ENCODE measurements at places on chromosomes 5 and 9.
A peak's percentile ranks its signal among the peaks of the same experiment; 100 is the strongest.

GRCh38 chr5:2029206-2029605 lies 146.5 kb upstream of the IRX4 start:
- DNase-seq = no peak

DNA sequence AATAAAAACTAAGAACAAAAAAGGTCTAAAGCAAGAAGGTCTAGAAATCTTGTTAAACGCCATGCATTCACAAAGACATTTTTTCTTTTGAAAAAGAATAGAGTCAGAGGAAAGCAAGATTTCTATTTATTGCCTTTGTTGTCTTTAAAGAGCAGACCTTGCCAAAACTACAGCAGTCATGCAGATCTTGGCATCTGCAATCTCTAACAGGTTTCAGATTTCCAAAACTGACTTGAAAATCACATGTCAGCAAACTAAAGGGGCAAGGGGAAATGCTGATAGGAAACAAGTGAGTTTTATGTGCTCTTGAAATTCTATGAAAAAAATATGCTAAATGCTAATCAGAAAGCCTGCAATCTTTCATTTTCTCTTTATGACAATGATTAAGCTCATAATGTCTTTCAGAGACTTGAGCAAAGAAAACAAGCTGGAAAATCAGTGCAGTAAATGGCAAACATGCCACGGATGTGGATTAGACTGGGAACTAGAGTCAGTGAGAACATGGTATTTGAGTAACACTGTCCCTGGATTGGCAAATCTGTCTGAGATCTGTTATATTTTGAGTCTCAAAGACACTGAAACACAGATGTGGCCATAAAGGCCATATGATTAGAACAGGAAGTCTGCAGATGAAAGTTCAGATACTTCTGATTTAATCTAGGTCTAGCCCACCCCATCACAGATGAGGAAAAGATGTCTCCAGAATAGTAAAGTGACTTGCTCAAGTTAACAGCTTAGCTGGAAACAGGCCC lies 361.4 kb upstream of the RPS23 start:
- DNase-seq = no peak

DNA sequence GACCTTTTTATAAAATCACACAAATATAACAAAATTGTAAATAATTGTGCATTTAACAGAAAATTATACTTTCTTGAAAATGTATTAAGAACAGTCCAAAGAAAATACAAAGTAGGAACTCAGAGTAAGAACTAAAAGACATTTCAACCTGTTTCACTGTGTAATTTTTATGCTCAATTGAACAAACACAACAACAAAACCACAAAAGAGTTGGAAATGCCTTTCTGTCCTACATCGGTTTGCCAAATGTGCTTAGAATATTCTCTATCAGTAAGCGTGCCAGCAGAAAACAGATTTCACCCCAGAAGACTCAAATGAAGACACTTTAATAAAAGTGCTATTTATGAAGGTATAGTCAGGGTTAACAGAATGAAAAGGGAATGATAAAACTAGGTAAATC lies 592.1 kb downstream of the PRELID2 start:
- DNase-seq = no peak

DNA sequence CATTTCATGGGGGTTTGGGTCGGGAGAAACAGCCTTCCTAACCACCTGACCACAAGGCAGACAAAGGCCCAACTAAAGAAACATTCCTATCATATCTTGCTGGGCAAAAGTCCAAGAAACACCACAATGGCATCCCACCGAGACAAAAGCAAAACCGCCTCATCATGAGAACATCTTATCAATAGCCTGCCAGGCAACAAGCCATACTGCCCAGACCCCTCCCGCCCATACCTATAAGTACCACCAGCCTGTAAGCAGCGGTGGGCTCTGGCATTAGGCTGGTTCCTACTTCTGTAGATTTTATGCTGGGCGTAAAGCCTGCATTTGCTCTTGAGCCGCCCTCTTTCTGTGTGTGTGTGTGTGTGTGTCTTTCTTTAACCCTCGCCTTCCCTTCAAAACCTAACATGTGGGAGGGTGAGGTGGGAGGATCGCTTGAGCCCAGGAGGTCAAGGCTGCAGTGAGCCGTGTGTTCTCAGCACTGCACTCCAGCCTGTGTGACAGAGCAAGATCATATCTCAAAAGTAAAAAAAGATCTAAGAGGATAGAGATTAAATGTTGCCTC lies 56.9 kb downstream of the PDE6A start:
- DNase-seq = peak; percentile 47

DNA sequence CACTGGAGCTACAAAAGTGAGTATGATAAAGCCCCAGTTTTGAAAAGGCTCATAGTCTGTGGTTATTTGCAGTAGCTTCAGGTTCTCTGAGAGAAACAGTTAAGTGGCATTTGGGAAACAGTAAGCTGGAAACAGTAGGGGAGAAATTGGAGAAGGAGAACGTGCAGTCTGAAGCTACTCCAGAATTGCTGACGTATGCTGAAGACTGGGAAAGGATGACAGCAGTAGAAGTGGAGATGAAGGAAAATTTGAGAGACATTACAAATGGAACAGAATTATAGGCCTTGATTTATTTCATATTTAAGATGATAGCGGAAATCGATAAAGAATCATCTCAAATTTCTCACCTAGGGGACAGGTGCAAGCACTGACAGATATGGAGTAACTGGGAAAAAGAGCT lies 248.8 kb downstream of the CAAP1 start:
- no peak for DNase-seq

DNA sequence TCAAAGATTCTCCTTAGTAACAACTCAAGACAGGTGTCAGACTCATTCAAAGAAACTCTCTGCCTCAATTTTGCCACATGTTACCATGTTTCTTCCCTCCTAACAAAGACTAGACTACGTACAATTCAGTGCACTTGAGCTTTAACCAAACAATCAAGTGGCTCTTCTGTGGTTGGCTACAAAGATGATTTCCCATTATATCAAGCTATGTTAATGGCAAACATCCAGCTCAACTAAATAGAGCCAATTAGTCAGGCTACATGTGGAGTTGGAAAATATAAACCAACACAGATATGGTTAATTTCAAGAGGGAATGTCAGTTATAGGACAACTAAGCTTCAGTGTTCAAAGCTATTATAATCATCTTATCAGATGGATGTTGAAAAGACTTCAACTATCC lies 29.2 kb upstream of the ADRA1B start:
- DNase-seq = no peak

GRCh38 chr5:77630114-77630680 lies 8.3 kb downstream of the OTP start:
- peak; percentile 74 for DNase-seq

DNA sequence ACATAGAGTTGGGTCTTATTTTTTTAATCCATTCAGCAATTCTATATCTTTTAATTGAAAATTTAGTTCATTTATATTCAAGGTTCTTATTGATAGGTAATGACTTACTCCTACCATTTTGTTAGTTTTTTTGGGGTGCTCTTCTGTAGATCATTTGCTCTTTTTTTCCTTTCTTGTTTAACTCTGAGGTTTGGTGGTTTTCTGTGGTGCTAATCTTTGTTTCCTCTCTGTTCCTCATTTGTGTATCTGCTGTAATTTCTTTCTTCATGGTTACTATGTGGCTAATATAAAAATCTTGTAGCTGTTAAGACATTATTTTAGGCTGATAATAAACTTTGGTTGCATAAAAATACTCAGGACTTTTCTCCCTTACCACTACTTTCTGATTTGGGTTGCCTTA lies 181.6 kb upstream of the DMRTA1 start:
- no peak for DNase-seq

GRCh38 chr5:74888117-74888516 lies 21.9 kb upstream of the FAM169A start:
- no peak for DNase-seq

GRCh38 chr9:89400403-89401116 lies 82.3 kb downstream of the SECISBP2 start:
- DNase-seq = no peak

GRCh38 chr9:114486205-114486963 lies 18.9 kb downstream of the WHRN start:
- DNase-seq = no peak

- no peak for DNase-seq
These were observed 41.8 kb upstream of the FCN2 start for GRCh38 chr9:134838651-134839454.

DNA sequence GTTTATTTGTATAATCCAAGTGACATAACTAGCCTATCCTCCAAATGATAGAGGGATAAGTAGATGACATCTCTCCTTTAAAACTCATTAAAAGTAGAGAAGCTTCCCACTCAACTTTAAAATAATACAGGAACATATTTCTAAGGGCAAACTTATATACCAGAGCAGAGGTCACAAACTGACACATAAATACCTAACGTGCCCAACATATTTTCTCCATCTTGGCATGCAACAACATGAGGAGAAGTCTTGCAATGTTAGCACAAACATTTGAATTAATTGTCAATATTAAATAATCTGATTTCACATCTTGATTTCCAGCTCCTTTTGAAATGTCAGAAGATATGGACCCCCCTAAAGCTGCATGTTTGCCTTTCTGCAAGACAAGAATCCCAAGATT lies 335.0 kb downstream of the DEPDC1B start:
- DNase-seq = no peak

DNA sequence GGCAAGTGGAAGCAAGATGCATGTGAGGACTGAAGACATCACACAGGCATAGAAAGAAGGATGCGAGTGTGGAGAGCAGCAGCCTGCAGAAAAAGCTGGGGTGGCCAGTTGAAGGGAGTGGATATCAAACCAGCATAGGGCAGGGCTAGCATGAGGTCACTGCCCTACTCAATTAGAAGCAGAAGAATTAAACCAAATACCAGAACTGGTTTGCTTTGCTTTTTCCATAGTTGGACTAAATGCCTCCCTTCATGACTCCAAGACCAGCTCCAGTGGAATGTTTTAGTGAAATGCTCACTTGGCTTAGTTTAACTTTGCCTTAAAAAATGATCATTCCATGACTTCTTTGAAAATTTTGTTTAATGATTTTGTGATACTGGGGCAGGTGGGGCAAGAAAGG lies 45.8 kb downstream of the TMEM167A start:
- DNase-seq = no peak
